ENCODE measurements at places on chromosomes 3 and 15. TPM values are rescaled to one million over a fixed set of nuclear protein-coding genes. Genes with fewer than 3 reads are reported as not detected.

DNA sequence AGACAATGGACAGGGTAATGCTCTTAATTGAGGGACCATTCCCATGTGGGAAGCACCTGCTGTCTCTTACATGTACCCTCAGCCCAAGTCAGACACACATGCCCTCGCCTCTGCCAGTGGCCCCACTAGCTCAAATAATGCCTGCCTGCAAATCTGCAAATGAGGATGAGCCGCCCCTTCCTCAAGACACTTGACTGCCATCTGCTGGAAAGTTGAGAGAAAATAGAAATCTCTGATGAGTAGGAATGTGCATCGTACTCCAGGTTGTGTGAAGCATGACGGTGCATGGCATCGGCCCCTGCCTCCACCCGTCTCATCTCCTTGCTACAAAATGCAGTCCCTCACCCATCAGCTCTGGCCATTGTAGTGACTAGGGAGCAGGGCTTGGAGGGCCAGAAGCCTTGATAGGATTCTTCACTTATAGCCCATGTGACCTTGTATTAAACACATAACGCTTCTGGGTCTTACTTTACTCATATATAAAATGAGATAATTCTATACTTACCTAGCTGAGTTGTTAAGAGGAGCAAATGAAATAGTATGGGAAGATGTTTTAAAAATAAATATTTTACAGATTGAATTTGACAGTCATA, 6.3 kb upstream of the SCN5A start:
- no peak overlapping the region for H3K27ac ChIP-seq
- H3K27me3 ChIP-seq, result peaks cover 2% of the 10 kb centered on the region
- no peak for DNase-seq
- H3K4me3 ChIP-seq, result no peak overlapping the region
- peaks cover under 1% of the 10 kb centered on the region for H3K36me3 ChIP-seq
- H3K4me1 ChIP-seq, result peaks cover 3% of the 10 kb centered on the region

DNA sequence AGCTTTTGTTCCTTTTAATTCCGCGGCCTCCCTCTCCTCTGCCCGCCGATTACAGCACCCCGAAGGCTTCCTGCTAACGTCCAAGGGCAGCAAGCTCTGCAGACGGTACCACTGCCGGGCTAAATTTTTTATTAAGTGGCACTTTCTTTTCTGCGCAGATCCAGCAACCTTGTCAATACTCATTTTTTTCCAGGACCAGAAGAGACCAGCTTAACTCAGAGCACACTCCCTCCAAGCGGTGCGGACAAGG, 542 bp upstream of the MEIS2 start:
- no peaks in the 10 kb centered on the region for H3K36me3 ChIP-seq
- H3K27me3 ChIP-seq, result peaks cover 48% of the 10 kb centered on the region
- no peak for DNase-seq
- peak overlapping the region; percentile 69 for H3K27ac ChIP-seq
- peak overlapping the region; percentile 97 for H3K4me3 ChIP-seq
- H3K4me1 ChIP-seq, result peaks cover 8% of the 10 kb centered on the region

DNA sequence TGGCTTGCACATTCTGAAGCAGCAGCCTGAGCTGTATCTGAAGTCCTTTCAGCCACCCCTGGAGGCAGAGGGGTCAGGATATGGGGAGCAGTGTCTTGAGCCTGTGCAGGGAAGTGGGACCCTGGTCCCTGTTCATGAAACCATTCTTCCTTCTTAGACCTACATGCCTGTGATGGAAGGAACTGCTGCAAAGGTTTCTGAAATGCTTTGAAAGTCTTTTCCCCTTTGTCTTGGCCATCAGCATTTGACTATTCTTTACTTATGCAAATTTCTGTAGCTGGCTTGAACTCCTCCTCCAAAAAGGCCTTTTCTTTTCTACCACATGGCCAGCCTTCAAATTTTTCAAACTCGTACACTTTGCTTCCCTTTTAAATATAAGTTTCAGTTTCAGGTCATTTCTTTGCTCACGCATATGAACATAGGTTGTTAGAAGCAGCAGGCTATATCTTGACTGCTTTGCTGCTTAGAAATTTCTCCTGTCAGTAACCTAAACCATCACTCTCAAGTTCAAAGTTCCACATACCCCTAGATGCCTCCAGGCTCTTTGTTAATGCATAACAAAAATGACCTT, 62.3 kb downstream of the GALK2 start:
- H3K4me1 ChIP-seq, result peaks cover 4% of the 10 kb centered on the region
- peaks cover 15% of the 10 kb centered on the region for H3K36me3 ChIP-seq
- no peak overlapping the region for H3K27ac ChIP-seq
- DNase-seq, result no peak
- H3K4me3 ChIP-seq, result no peak overlapping the region

The PP2D1 gene
- total RNA-seq, result not detected

DNA sequence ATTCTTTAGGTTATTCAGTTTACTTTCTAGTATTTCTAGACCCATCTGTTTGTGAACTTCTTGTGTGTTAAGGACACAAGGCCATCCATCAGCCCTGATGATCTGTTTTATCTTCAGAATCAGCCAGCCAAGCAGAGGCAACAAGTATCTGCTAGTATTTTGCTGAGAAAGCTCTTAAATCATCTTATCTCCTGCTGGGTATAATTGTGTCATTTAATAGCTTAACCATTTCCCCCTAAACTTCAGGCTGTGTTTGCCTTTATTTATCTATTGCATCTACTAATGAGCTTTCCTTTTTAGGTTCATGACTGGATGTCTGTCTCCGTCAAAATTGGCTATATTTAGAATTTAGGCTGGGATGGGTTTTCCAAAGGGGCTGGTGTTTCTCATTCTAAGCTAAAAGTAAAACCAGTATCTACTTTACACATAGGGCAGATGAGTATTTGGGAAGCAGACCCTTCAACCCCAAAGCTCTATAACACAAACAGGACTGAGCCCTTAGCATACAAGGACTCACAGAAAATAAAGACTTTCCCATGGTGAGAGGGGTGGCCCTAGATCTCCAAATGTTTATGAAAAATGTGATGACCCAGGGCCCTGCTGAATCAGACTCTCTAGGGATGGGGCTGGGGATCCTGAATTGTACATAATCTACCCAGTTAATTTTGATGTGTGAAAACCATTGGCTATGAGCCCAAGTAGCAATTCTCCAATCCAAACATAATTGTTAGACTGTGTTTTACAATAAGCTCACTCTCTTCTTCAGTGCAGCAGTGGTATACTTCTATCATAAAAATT, 65.3 kb upstream of the PSMD6 start:
- peaks cover 15% of the 10 kb centered on the region for H3K4me1 ChIP-seq
- no peak overlapping the region for H3K27ac ChIP-seq
- H3K4me3 ChIP-seq, result no peak overlapping the region
- H3K27me3 ChIP-seq, result no peaks in the 10 kb centered on the region
- no peak for DNase-seq
- no peaks in the 10 kb centered on the region for H3K36me3 ChIP-seq

The AGBL1 gene
- 0.76 TPM for total RNA-seq

The ZNF501 gene
- total RNA-seq, result 6.2 TPM

- H3K27me3 ChIP-seq, result no peaks in the 10 kb centered on the region
- no peak overlapping the region for H3K27ac ChIP-seq
- no peak for DNase-seq
- no peak overlapping the region for H3K4me3 ChIP-seq
- no peaks in the 10 kb centered on the region for H3K36me3 ChIP-seq
- H3K4me1 ChIP-seq, result peaks cover 15% of the 10 kb centered on the region
These were observed 128.5 kb downstream of the MYRIP start for GRCh38 chr3:39937874-39938273.

DNA sequence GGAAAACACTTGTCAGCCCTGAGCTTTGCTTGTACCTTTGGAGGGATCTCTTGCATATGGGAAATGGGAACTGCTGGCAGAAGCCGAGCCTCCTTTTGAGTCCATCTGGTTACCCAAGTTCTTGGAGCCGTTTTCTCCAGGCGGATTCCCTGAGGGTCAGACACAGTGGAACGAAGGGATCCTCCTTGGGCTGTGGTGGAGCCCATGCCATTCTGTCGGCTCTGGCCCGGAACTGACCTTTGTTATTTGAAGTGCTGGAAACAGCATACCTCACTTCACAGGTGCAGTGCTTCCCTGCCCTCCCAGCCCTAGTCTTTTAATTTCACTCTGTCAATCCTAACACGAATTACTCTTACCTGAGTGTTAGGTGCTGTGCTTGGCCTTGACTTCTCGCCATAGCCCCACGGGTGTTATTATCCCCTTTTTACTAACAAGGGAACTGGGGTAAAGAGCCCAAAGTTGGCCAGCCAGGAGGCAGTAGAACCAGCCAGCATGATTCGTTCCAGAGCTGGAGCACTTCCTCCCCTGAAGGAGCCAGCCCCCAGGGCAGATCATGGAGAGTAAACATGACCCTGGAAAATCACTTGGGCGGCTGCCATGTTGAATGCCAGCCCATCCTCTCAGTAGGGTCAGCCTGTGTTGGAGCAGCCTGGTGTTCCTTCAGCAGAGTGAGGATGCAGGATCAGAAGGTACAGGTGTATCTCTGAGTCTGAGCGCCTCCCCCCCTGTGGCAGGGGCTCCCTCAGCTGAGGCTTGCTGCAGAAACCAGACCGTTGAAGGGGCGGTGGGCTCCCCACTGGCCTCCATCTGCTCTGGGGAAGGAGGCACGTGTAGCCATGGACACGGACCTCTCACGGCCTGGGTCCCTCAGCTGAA, 143.2 kb downstream of the DNAJB8 start:
- peaks cover 17% of the 10 kb centered on the region for H3K4me1 ChIP-seq
- no peak overlapping the region for H3K4me3 ChIP-seq
- H3K27me3 ChIP-seq, result peaks cover 6% of the 10 kb centered on the region
- DNase-seq, result no peak

- peak overlapping the region; percentile 13 for H3K4me3 ChIP-seq
- no peaks in the 10 kb centered on the region for H3K36me3 ChIP-seq
- no peak for DNase-seq
- no peak overlapping the region for H3K27ac ChIP-seq
These were observed 5.1 kb downstream of the PHLDB2 start for GRCh38 chr3:111863942-111864694.

DNA sequence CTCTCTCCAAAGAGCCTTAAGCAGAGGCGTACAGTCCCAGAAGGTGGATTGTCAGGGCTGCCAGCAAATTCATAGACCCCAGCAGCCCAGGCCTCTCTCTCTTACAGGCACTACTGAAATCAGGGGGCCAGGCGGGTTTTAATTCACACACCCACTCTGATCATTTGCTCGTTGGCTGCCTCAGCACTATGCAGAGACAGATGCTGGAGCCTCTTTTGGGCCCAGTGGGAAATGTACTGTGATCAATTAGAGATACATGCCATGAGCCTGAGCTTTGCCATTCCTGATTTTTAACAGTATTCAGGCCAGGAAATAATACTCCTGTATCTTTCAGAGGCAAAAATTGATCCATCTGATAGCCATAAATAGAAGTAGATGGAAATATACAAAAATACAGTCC, 53.0 kb downstream of the CMTM6 start:
- H3K27ac ChIP-seq, result peak overlapping the region; percentile 30
- H3K27me3 ChIP-seq, result no peaks in the 10 kb centered on the region
- H3K4me1 ChIP-seq, result peaks cover 34% of the 10 kb centered on the region

GRCh38 chr3:72238010-72238691, 453.2 kb upstream of the PROK2 start:
- peak overlapping the region; percentile 62 for H3K4me3 ChIP-seq
- no peaks in the 10 kb centered on the region for H3K36me3 ChIP-seq
- DNase-seq, result no peak
- H3K27me3 ChIP-seq, result peaks cover 2% of the 10 kb centered on the region
- no peak overlapping the region for H3K27ac ChIP-seq

The LARP6 gene
- 21.6 TPM for total RNA-seq

DNA sequence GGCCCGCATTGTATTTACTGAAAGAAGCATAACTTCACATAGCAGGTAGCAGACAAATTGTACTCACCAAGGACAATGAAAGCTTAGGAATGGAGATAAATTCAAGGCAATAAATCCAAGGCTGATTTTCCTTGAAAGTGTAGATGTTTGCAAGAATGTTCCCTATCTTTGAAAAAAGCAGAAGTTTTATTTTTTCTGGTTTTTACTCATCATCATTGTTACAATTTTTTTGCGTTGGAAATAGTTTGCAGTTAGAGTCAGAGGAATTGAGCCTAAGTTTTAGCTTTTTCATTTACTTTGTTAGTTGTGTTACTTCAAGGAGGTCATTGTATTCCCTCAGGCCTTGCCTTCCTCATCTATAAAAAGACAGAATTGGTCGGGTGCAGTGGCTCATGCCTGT, 213.9 kb upstream of the TBL1XR1 start:
- no peak for DNase-seq
- H3K27ac ChIP-seq, result no peak overlapping the region
- H3K4me3 ChIP-seq, result no peak overlapping the region
- H3K36me3 ChIP-seq, result no peaks in the 10 kb centered on the region

- H3K27ac ChIP-seq, result no peak overlapping the region
- no peaks in the 10 kb centered on the region for H3K27me3 ChIP-seq
- no peaks in the 10 kb centered on the region for H3K4me1 ChIP-seq
- H3K36me3 ChIP-seq, result no peaks in the 10 kb centered on the region
These were observed 31.6 kb downstream of the SLC24A1 start for GRCh38 chr15:65653341-65653740.

Data from glutamatergic neuron (in vitro differentiated cells).